ENCODE measurements at places on chromosomes 7 and 10. TPM values are rescaled to one million over a fixed set of nuclear protein-coding genes. Genes with fewer than 3 reads are reported as not detected.

Gene UBE2D4
- 6.2 TPM for total RNA-seq

Gene UNCX
- not detected for total RNA-seq

Gene PDZD7
- 1.1 TPM for total RNA-seq

Gene CDHR1
- 1.7 TPM for total RNA-seq

Gene PLXNA4
- 16.5 TPM for total RNA-seq

Gene CDC123
- 56.7 TPM for total RNA-seq

DNA sequence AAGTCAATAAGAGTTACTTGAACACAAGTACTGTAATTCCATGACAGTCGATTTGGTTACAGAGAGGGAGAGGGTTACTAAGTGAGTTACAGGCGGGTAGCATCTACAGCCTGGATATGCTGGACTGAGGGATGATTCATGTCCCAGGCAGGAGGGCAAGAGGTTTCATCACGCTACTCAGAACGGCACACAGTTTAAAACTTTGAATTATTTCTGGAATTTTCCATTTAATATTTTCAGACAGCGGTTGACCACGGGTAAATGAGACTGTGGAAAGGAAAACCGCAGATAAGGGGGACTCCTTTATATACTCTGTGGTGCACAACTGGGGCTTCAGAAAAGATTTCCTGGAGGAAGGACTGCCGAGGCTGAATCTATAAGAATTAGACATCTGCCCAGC is 25.7 kb upstream of the LRRC4 start:
- DNase-seq = no peak
- peaks cover 49% of the 10 kb centered on the region for H3K4me1 ChIP-seq
- no peak overlapping the region for H3K27ac ChIP-seq
- no peaks in the 10 kb centered on the region for H3K27me3 ChIP-seq

DNA sequence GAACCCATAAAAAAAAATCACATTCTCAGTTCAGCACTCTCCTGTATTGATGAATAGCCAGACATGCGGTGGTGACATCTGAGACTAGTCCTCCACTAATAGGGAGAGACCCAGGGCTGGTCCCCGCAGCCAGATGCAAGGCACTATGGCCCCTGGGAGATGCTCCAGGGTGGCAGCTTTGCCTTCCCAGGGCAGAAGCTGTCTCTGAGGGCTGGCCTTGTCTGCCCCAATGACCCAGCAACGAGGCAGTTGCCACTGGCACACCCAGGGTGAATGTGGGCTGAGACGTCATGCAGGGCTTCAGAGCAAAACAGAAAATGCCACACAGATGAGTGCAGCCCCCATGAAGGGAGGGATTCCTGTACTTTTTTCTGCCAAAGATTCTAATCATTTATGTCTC is 50.1 kb upstream of the GDF10 start:
- H3K36me3 ChIP-seq = no peaks in the 10 kb centered on the region
- H3K4me3 ChIP-seq = no peak overlapping the region
- no peak for DNase-seq
- H3K4me1 ChIP-seq = peaks cover 13% of the 10 kb centered on the region
- H3K27ac ChIP-seq = no peak overlapping the region

DNA sequence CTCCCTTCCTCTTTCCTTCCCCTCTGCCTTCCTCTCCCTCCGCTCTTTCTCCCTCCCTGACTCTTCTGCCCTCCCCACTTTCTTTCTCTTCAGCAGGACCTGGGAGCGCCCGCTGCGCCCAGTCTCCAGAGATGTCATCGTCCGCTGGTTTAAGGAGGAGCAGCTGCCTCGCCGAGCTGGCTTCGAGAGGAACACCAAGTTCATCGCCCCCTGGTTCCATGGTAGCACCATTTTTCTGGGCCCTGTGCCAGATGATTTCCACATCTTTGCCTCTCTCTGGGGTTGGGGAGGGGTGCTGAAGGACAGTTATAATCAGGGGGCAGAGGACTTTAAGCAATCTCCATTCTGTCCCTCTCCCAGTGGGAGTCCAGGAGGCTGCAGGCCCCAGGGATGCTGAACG is 71.6 kb downstream of the SH2D4B start:
- H3K27ac ChIP-seq = no peak overlapping the region
- H3K27me3 ChIP-seq = peaks cover 14% of the 10 kb centered on the region
- no peak overlapping the region for H3K4me3 ChIP-seq
- H3K4me1 ChIP-seq = peaks cover 3% of the 10 kb centered on the region
- DNase-seq = no peak

GRCh38 chr10:116521424-116522290 is 24.1 kb upstream of the PNLIP start:
- DNase-seq = no peak
- peaks cover 2% of the 10 kb centered on the region for H3K27me3 ChIP-seq
- H3K36me3 ChIP-seq = no peaks in the 10 kb centered on the region
- no peak overlapping the region for H3K4me3 ChIP-seq
- H3K27ac ChIP-seq = no peak overlapping the region

DNA sequence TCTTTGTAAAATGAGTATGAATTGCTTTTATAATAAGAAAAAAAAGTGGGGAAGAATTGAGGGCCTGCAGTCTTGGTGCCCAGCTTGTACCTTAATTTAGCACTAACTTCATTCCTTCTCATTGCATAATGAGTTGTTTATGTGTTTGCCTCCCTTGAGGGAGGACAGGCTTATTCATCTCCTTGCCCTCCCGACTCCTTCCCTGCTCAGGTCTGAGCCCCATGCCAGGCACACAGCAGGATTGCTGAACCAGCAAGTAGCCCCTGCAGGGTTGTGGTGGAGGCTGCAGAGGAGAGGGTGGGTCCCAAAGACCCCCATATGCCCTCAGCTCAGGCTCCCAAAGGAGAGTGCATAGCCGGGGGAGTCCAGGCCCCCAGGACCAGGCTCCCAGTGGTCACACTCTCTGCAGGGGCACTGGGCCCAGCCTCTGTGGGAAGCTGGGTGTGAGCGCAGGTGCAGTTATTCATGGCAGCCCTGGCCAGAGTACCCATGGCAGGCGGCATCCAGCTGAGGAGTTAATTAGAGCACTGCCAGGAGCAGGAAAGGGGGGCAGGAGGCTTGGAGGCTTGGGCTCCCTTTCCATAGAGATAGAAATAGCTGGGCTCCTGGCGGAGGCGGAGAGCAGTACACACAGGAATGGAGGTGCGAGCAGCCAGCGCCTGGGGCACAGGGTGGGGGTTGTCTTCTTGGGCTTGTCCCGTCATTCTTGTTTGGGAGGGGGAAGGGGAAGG is 28.2 kb upstream of the GOLGA7B start:
- no peak overlapping the region for H3K4me3 ChIP-seq
- DNase-seq = no peak
- no peaks in the 10 kb centered on the region for H3K4me1 ChIP-seq
- H3K27ac ChIP-seq = no peak overlapping the region
- H3K36me3 ChIP-seq = no peaks in the 10 kb centered on the region

DNA sequence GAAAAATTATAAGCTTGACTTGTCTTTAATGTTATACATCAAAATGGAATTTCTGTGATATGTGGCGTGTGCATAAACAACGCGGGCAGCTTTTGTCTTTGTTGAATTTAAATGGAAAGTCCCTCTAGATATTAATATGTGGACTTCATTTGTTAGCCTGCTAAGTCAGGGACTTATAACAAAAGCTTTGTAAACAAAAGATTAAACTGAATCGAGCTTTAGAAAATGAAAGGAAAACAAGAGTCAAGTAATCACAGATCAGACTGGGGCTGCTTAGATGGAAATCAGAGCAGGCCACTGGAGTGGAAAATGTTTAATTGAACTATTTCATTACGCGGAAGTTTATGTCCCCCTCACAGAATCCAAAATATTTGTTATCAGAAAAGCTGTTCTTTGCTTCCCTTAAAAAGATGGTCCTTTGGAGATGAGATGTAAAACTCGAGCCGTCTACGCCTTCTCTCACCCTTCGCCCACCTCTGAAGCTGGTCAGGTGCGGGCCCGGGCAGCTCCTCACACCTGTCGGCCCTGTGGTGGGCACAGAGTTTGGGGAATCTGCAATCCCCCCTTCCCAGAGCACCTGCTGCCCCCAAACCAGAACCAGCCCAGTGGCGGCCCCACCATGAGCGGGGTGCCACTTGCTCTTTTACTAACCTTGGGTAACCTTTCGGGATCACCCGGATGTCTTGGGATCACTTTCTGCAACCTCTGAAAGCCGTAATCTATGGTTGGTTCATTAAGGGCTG is 116.2 kb downstream of the EBF3 start:
- no peaks in the 10 kb centered on the region for H3K4me1 ChIP-seq
- H3K27ac ChIP-seq = no peak overlapping the region
- H3K27me3 ChIP-seq = no peaks in the 10 kb centered on the region
- H3K36me3 ChIP-seq = no peaks in the 10 kb centered on the region
- H3K4me3 ChIP-seq = no peak overlapping the region

- peaks cover 8% of the 10 kb centered on the region for H3K36me3 ChIP-seq
- H3K4me3 ChIP-seq = no peak overlapping the region
- no peaks in the 10 kb centered on the region for H3K27me3 ChIP-seq
- H3K4me1 ChIP-seq = peaks cover 7% of the 10 kb centered on the region
- no peak overlapping the region for H3K27ac ChIP-seq
- DNase-seq = no peak
These were observed 22.4 kb downstream of the SLC25A13 start for GRCh38 chr7:96299496-96299895.

DNA sequence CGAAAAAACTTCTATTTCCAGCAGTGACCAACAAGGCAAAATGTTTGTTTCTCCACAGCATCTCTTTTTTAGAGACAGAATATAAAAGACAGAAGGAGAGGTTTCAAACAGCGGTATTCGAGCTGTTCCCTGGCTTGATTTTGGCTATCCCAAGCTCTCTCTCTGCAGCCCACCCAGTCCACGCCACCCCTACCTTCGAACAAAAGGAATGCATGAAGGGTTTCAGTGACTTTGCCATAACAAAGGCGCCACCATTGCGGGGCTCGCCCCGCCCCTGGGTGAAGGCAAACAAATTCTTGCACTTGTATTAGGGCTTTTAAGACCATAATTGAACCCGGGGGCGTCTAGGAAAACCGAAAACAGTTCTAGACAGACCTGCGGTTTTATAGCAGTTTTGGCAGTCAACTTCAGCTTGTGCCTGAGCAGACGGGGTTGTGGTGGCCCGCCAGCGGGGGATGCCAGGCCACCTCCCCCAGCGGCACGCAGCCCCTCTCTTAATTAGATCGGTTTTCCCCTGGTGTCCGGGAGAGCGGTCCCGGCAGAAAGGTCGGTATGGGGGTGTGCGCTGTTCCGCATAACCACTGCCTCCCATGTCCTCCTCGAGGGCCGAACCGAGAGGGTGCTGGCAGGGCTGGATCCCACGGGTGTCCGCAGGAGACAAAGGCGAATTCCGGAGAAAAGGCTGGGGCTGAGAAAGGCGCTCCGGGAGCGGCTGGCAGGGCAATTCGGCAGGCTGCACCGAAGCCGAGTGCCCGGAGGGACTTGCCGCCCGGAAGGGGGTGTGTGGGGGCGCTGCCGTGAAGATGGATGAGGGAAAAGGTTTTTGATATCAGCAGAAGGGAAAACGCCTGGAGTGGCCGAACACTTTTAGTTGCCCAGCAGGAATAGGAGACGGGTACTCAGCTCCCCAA is 2.7 kb upstream of the HOXA11 start:
- no peak overlapping the region for H3K27ac ChIP-seq
- peaks cover 2% of the 10 kb centered on the region for H3K36me3 ChIP-seq
- H3K4me1 ChIP-seq = peaks cover 30% of the 10 kb centered on the region
- peak; percentile 35 for DNase-seq
- peak overlapping the region; percentile 73 for H3K4me3 ChIP-seq
- H3K27me3 ChIP-seq = peaks cover 95% of the 10 kb centered on the region

GRCh38 chr10:116766837-116767634 is 24.7 kb upstream of the HSPA12A start:
- H3K27me3 ChIP-seq = peaks cover 36% of the 10 kb centered on the region
- DNase-seq = no peak
- H3K27ac ChIP-seq = no peak overlapping the region
- no peaks in the 10 kb centered on the region for H3K4me1 ChIP-seq
- no peak overlapping the region for H3K4me3 ChIP-seq
- H3K36me3 ChIP-seq = no peaks in the 10 kb centered on the region

GRCh38 chr10:96450529-96451207 is 63.1 kb downstream of the TLL2 start:
- H3K4me1 ChIP-seq = no peaks in the 10 kb centered on the region
- peaks cover 10% of the 10 kb centered on the region for H3K27me3 ChIP-seq
- DNase-seq = no peak
- no peak overlapping the region for H3K27ac ChIP-seq
- no peak overlapping the region for H3K4me3 ChIP-seq

DNA sequence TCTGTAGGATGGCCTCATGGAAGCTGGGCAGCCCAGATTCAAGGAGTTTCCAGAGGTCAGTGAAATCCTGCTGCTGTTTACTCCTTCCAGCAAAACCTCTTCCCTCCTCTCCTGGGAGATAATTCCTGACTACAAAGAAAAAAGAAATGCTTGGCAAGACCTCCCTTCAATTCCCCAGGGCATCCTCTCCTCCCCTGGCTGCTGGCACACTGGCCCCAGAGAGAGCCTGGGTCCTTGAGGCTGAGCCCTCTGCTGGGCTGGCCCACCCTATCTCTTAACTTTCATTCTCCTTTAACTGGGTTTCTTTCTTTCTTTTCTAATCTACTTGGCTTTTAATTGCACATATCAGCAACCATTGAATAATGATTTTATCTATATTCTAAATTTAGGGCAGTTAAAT is 7.7 kb downstream of the DRGX start:
- H3K4me1 ChIP-seq = no peaks in the 10 kb centered on the region
- H3K36me3 ChIP-seq = no peaks in the 10 kb centered on the region
- H3K4me3 ChIP-seq = no peak overlapping the region
- DNase-seq = no peak

- no peaks in the 10 kb centered on the region for H3K36me3 ChIP-seq
- no peaks in the 10 kb centered on the region for H3K4me1 ChIP-seq
These were observed 546.9 kb downstream of the KCNMA1 start for GRCh38 chr10:77090381-77091356.

DNA sequence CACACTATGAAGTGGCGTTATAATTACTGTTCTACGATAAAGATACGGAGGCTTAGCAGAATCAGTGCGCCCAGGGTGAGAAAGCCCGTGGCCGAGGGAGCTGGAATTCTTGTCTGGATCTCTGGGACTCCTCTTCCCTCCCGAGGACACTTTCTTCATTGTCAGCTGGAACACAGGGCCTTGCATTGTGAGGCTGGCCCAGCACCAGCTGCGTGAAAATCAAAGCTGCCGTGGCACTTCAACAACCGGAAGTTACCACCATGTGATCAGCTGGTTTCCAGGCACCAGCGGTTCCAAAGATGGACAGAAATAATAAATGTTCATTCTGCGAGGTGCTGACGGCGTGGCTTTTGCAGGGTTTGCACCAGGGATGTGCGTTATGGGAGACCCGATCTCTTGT is 234.0 kb upstream of the PITRM1 start:
- H3K4me1 ChIP-seq = peaks cover 4% of the 10 kb centered on the region
- no peak overlapping the region for H3K27ac ChIP-seq
- H3K36me3 ChIP-seq = no peaks in the 10 kb centered on the region
- no peak overlapping the region for H3K4me3 ChIP-seq
- peaks cover 21% of the 10 kb centered on the region for H3K27me3 ChIP-seq

GRCh38 chr10:29174389-29174788 is 114.5 kb upstream of the LYZL1 start:
- H3K4me3 ChIP-seq = no peak overlapping the region
- H3K36me3 ChIP-seq = no peaks in the 10 kb centered on the region
- H3K27ac ChIP-seq = no peak overlapping the region
- no peak for DNase-seq

DNA sequence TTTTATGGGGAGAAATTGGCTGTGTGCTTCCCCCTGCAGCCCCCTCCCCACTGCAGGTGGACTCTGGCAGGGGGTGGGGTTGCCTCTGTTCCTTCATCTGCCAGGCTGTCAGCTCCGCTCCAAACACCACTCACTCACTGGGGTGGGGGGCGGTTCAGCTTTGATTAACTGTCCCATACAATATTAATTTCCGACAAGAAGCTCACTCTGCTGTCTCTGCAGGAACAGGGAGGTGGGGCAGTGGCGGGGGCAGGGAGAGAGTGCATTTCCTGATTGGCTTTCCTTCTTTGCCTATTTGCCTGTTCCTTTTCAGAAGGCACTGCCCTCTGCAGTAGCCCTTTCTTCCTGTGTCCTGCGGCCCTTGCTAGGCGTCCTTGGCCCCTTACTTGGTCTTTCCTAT is 500.8 kb downstream of the PLXNA4 start:
- H3K4me1 ChIP-seq = no peaks in the 10 kb centered on the region
- DNase-seq = no peak
- no peaks in the 10 kb centered on the region for H3K36me3 ChIP-seq
- H3K4me3 ChIP-seq = no peak overlapping the region

Data from activated naive CD8-positive, alpha-beta T cell treated with anti-CD3 and anti-CD28 coated beads, Interleukin-2, amount 10 ng/mL, durations not matched to agents 7 days and 5 days (primary cell).